Amniotic epithelial cell (primary cell): ENCODE measurements at places on chromosomes 3 and 15.
A peak's percentile ranks its signal among the peaks of the same experiment; 100 is the strongest.

DNA sequence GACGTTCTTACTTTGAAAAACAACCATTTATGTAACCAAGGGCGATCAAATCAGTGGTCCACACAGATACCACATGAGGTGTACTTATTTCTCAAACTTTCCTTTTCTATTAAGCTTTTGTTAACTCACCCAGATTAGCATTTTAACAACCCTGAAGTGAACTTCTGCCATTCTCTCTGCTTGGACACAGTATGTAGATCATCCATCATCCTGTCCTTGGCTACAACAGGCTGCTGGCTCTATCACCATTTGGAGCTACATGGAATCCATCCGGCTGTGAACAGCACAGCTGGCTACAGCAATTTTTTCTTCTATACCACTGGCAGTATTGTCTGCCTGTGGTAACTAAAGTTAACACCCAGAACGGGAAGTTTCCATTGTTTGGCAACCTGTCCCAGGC lies 4.4 kb downstream of the SEMA6D start:
- DNase-seq, result no peak

DNA sequence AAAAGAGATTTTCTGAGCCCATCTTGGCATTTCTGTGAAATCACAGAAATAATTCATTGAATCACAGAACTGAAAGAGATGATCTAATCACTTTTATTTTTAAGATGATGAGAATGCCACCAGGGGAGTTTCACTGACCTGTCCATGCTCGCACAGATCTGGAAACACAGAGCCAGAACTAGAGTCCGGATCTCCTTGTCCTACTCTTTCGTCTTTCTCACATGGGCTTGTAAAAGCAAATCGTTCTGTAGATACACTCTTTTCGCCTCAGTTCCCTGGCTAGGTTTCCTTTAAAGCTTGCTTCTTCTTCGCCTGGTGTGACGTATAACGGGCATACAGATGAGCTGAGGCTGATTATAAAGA lies 122.5 kb upstream of the SPRED1 start:
- DNase-seq, result no peak

DNA sequence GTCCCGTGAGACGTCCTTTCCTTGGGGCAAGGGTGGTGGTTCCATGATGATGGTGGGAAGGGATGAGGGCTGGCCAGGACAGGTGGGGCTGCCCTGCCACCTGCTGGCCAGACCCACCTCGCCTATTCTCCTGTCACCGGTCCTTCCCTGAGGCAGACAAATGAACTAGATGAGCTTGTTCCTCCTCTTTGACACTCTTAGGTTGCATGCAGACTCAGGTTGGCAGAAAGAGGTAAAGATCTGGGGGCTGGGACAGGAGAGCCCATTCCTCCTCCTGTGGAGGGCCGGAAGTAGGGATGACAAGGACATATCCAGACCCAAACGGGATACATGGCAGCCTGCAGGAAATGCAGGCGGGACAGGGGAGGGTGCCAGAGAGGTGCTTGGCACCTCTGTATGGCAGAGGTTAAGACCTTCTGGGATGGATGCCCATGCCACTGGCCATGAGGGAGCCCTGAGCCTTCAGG lies 38.6 kb downstream of the ACSBG1 start:
- DNase-seq, result no peak

DNA sequence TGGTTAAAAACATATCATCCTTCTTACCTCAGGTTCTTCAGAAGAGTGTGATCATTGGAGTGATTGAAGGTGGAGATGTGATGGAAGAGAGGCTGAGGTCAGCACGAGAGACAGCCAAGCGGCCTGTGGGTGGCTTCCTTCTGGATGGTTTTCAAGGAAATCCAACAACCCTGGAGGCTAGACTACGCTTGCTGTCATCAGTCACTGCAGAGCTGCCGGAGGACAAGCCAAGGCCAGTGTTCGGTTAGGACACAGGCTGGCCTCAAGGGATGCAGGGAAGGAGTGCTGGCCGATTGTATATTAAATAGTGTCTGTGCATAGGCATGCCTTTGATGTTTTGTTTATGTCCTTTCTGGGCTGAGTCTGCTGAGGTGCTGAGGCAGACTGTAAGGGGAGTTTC lies 20.2 kb downstream of the QTRT2 start:
- no peak for DNase-seq

DNA sequence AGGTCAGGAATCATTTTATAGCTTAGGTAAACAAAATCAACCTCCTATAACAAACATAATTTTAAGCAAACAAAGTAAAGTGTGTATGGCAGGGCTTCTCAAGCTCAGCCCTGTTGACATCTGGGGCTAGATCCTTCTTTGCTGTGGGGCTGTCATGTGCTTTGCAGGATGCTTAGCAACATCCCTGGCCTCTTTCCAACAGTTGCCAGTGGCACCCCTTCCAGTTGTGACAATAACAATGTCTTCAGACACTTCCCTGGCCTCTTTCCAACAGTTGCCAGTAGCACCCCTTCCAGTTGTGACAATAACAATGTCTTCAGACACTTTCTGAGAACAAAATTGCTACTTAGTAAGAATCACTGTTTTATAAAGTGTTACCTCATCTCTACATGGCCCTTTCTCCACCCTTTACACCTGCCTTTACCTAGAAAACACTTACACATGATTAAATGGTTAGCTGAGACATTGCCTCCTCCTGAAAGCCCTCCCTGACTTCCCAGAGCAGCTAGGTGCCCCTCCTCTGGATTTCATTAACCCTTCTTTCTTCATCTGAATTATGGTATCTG lies 194.0 kb upstream of the LMCD1 start:
- no peak for DNase-seq

DNA sequence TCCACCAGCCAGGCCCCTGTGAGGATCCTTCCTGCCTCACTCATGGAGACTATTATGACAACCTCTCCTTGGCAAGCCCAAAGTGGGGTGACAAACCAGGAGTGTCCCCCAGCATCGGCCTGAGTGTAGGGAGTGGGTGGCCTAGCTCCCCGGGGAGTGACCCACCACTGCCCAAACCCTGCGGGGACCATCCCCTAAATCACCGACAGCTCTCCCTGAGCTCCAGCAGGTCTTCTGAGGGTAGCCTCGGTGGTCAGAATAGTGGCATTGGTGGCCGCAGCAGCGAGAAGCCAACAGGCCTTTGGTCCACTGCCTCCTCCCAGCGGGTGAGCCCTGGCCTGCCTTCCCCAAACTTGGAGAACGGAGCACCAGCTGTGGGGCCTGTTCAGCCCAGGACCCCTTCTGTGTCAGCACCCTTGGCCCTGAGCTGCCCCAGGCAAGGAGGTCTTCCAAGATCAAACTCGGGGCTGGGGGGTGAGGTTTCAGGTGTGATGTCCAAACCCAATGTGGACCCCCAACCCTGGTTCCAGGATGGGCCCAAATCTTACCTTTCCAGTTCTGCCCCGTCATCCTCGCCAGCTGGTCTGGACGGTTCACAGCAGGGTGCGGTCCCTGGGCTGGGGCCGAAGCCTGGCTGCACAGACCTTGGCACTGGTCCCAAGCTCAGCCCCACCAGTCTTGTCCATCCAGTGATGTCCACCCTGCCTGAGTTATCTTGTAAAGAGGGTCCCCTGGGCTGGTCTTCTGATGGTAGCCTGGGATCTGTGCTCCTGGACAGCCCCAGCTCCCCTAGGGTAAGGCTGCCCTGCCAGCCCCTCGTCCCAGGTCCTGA lies 1.0 kb downstream of the LIMD1 start:
- no peak for DNase-seq

DNA sequence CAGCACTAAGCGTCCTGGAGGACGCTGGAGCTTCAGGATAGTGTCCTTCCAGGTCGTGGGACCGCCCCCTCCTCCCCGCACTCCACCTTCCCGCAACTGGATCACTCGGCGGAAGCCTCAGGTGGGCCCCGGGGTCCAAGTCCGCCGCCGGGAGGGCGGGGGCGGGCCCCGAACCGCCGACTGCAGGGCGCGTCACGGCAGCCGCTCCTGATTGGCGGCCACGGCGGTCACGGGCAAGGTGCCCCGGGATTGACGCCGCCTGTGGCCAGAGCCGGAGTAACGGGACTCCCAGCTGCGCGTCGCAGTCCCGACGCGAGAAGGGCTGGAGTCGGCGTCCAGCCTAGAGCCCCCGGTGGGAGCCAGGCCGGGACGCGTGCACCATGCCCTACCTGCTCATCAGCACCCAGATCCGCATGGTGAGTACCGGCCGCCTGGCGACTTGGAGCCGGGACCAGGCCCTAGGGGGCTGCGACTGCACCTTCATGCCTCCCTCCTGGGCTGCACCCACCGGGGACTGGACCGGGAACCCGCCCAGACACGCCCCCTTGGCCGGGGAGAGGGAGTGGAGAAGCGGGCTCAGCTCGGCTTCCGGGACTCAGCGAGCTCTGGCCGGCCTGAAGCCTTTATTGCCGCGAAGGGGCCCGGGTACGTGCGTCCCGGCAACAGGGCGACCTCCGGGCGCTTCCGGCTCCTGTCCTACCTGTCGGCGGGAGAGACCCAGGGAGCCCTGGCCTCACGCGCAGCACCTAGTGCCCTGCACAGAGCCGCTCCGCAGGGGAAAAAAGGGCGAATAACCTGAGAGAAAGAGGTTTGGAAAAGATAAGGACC lies at the start of gene GCHFR:
Gene GCHFR (plus strand): TSS at position 268 of the 828 bp plus-strand sequence. CDS start 113 bp downstream, at position 381.
- peak; percentile 53 for DNase-seq

GRCh38 chr3:177405191-177405672 lies 207.9 kb upstream of the TBL1XR1 start:
- no peak for DNase-seq
